ENCODE measurements at places on chromosomes 7 and 10.

GRCh38 chr7:129101746-129102145 is 42.8 kb upstream of the TSPAN33 start:
- no peak for DNase-seq

DNA sequence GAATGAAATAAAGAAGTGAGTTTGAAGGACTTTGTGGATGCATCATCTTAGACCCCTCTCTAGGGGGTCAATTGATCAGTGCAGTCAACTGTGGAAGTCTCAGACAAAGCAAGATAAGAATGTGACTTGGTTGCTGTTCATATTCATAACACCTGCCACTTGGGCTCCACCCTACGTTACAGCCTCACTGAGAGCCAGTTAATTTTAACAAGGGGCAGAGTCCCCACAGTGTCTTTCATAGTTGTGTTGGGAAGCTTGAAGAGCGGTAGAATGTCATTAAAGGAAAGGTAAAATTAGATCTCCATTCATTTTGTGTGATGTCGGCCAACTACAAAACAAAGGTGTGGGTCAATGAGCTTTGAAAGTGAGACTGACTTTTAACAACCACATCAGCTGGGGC is 442.1 kb upstream of the C7orf33 start:
- no peak for DNase-seq

DNA sequence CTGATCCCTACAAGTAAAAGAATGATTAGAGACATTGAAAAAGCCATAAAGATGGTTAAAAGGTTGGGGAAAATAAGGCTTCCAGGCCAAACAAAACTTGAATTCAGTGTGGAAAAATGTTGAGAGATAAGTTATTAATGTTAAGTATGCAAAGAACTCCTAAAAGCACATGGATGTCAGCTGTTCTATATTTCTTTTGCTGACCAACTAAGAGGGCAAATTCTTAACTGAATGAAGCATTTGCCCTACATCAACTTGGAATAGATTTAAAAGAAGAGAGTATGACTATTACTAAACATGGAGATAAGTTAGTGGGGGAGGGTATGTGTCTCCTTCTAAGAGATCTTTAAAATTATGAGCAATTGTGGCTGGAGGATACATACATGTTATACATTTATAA is 124.8 kb downstream of the KIAA1217 start:
- no peak for DNase-seq

- DNase-seq, result no peak
These were observed 323.7 kb downstream of the RPS24 start for GRCh38 chr10:78357141-78358063.

DNA sequence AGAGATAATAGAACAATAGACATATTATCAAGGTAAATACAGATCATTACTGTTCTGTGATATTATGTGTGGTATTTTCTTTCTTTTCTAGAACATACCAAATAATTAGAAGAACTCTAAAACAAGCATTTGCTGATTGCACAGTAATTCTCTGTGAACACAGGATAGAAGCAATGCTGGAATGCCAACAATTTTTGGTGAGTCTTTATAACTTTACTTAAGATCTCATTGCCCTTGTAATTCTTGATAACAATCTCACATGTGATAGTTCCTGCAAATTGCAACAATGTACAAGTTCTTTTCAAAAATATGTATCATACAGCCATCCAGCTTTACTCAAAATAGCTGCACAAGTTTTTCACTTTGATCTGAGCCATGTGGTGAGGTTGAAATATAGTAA is 185.5 kb downstream of the CFTR start:
- DNase-seq, result no peak

DNA sequence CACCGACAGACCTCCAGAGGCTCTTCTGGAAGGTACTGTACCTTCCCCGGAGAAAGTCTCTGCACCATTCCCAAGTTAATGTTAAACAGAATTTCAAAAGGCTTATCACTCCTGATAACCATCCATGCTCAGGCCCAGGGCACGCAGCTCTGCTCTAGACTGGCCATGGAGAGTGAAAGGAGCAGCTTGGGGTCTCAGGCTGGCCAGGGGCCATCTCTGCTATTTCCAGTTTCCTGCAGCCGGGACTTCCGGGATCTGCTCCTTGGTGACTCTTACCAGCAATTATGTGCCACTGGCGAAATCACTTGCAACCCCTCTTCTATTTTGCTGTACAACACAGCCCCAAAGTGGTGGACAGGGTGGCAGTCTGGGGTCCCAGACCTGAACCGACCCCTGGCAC is 6.0 kb downstream of the CLDN15 start:
- no peak for DNase-seq

- DNase-seq, result no peak
These were observed 1.3 kb downstream of the OGDHL start for GRCh38 chr10:49760789-49761188.

GRCh38 chr7:139950881-139951525 is 111.7 kb downstream of the PARP12 start:
- no peak for DNase-seq

GRCh38 chr10:42930516-42931192 is 146.2 kb upstream of the RET start:
- no peak for DNase-seq

- DNase-seq, result peak; percentile 47
These were observed 151.5 kb downstream of the RNF216 start for GRCh38 chr7:5629941-5630340.

DNA sequence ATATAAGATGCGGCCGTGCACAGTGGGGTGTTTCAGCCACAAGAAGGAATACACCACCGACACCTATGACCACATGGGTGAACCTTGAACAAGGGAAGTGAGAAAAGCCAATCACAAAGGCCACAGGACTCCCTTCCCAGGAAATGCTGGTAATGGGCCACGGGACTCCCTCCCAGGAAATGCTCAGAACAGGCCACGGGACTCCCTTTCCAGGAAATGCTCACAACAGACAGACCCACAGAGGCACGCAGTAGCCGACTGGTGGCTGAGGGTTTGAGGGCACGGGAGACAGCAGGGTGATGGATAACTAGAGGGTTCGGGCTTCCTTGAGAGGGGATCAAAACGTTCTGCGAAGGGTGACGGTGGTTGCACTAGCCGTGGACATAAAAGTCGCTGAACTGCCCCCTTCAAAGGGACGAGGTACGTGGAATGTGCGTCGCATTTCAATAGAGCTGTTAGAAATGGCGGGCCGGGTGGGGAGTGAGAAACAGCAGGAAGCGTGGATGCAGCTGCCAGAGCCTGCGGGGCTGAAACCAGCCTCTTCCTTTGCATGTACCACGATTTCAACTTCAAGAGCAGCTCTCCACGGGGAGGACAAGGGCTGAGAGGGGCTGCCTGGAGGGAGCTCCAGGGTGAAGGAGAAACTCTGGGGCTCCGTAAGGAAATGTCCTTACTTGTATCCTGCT is 274.0 kb downstream of the ELFN1 start:
- DNase-seq, result no peak

DNA sequence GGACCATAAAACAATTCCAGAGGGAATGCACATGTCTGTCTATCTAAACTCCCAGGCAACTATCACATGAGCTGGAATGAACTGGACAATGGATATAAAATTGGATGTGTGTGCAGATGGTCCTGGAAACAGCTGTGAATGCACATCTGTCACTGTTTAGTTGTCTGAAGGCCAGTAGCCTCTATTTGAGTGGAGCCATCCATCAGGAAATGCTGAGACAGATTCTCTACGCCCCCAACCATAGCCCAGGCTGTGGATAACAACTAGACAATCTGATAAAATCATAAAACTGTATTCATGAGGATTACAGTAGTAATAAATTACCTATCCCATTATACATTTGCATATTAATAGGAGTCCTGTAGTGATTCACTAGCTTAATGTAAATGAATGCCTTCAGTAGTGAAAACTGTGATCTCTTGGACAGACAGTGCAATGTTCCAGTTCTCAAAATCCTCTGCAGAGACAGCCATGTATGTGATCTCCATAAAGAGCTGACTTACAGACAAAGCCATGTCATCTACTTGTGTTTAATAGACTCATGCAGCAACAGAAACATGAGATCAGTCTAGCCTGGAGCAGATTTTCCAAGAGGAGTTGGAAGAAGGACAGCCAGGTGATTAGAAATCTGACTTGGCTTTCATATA is 907.6 kb downstream of the KCNMA1 start:
- DNase-seq, result no peak

GRCh38 chr7:153297141-153297540 is 537.6 kb downstream of the ACTR3B start:
- no peak for DNase-seq

DNA sequence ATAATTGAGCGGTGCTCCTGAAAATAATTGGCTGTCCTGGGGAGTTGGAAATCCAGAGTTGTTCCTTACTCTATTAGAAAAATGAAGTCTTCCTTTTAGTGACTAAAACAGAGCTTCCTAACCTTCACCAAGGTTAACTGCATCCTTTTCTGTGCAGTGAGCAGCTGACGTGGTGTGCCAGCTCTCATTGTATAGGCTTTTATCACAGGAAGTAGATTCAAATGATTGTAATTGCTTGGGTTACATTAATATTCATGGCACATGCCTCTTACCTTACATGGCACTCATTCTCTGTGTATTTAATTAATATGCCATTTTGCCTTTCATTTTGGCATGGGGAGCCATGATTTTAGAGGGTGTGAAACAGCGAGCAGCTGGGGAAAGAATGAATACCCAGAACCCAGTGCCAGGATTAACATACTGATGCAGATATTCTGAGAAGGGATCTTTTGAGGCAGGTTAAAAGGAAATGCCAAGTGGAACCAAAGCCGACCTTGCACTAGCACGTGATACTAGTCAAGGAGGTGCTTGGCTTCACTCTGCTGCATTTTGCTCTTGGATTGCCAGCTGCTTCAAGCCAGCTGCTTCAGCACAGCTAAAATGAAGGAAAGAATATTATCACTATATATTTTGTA is 115.3 kb downstream of the ST7 start:
- no peak for DNase-seq

DNA sequence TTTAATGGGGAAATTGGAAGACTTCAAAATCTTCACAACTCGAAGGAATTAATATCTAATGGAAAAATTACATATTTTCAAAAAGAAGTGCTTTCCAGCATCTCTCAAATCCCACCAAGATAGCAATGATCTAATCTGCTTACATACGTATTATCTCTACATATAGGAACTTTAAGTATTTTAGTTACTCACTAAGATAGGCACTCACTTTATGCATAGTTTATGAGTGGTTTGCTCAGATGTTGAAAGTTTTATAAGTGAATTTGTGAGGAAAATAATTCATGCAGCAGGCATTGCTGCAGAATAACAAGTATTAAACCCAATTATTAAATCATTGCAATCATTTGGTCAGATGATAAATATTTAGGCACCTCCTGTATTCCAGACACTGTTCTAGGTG is 2.3 kb upstream of the CYTH3 start:
- DNase-seq, result no peak

GRCh38 chr7:79923953-79924352 is 210.7 kb upstream of the GNAI1 start:
- DNase-seq, result no peak

DNA sequence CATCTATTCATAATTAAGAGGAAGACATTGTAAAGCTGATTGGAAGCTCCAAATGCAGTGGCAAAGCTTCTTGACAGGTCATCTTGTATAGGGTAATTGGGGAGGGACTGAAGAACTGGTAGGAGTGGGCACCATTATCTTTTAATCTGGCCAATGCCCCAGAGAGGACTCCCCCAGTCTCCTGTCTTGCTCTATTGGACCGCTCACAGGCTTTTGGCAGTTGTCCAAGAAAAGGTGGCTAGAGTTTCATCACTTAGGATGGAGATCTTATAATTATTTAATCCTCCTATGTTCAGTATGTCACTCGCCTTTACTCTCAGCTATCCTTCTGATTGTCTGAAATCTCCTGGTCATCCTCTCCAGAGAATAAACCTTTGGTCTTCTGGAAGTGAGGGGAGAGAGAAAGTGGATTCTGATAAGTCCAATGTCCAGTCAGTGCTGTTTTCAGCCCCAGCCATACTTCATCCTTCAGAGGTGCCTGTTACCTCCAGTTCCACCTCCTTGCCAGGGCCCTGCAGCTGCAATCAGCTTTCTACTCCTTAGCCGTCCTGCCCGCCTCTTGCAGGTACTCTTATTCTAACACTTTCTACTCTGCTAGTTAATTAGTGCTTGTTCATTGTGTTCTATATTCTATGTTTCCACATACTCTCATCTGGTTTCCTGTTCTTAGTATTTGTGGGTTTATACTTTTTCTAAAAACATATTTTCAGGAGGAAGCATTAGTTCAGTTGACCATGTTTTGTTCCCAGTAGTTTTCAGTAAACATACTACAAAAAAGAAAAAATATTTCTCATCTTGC is 241.6 kb downstream of the NSUN6 start:
- no peak for DNase-seq

DNA sequence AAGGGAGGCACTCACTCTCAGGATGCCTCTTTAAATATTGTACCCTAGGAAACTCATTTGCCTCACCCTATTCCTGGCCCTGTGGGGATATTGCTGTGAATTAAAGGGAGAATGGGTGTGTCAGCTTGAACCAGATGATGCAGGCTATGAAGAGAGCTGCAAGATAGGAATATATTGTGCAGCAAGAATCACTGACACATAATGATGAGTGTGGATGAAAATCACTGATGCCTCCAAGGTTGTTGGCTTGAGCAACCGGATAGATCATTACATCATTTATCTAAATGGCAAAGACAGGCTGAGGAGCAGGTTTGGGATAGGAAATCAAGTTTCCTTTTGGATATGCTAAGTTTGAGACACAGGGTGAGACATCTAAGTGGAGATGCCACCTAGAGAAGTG is 6.2 kb downstream of the SLC26A4 start:
- DNase-seq, result no peak

DNA sequence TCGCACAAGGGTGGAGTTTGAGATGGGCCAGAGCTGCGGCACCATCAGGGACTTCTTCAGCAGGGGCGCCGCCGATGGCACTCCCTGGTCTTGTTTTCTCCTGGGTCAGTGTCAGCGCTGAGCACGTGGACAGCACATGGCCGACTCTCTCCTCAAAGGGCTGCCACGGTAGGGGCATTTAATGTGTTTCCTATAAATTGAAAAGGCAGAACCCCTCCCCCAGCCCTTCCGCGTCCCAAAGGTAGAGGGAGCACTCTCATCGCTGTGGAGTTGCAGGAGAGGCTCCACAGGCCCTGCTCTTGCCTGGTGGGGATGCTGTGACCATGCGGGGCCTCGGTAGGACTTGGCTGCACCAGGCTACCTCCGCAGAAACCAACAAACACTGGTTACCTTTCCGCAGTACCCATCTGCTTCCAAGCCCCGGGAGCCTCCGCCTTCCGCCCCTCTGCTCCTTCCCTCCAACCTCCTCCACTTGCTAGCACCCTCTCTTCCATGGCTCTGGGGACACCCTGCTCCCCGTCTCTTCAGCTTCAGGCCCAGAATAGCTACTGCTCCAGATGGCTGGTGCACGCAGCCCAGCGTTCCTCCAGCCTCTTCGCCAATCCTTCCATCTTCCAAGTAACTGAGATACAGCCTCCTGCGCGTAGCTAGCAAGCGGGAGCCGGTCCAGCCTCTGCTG is 166.3 kb upstream of the ADCY1 start:
- DNase-seq, result no peak

- no peak for DNase-seq
These were observed 3.5 kb downstream of the SHH start for GRCh38 chr7:155808549-155809331.

GRCh38 chr10:15167411-15168290 is 842 bp downstream of the NMT2 start:
- DNase-seq, result peak; percentile 9

All from stimulated activated CD8-positive, alpha-beta memory T cell treated with anti-CD3 and anti-CD28 coated beads, Interleukin-15, amount 100 ng/mL, for 48 hours (primary cell).